ENCODE measurements at places on chromosomes 12 and 14. TPM values are rescaled to one million over a fixed set of nuclear protein-coding genes. Genes with fewer than 3 reads are reported as not detected.

DNA sequence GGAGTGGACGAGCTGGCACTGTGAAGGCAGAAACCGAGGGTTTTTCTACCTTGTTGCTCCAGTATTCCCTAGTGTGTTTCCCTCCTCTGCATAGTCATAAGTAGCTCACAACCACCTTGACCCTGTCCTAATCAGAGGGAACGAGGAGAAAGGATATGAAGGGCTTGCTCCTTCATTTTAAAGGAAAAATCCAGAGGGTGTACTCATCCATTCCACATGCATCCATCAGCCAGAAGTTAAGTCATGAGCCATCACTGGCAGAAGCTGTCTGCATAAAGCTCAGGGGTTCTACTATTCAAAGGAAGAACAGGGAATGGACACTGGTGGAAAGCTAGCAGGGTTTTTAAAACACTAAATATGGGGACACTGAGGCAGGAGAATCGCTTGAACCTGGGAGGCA lies 84.3 kb upstream of the FOXN3 start:
- DNase-seq = no peak
- no peak overlapping the region for H3K27ac ChIP-seq
- H3K27me3 ChIP-seq = no peaks in the 10 kb centered on the region
- H3K4me3 ChIP-seq = no peak overlapping the region
- H3K36me3 ChIP-seq = peaks cover 3% of the 10 kb centered on the region
- H3K4me1 ChIP-seq = peaks cover 10% of the 10 kb centered on the region

GRCh38 chr12:108939594-108939993 lies 59.7 kb downstream of the DAO start:
- no peaks in the 10 kb centered on the region for H3K4me1 ChIP-seq
- DNase-seq = peak; percentile 12
- H3K27me3 ChIP-seq = no peaks in the 10 kb centered on the region
- H3K36me3 ChIP-seq = no peaks in the 10 kb centered on the region
- no peak overlapping the region for H3K27ac ChIP-seq

DNA sequence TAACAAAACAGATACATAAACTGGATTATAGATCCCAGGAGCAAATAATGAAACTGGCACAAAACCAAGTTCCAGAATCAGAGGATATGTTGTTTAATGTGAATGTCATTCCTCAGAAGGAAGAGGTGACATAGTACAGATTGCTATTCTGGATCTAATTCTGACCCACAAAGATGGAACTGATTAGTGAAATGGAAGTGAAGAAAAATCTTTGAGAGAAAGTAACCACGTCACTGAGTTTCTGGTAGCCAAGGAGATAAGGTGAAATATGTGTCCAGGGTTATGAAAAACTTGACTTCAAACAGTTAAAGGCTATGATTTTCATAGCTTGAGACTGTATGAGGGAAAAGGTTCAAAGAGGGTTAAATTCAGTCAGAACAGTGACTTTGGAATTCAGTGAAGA lies 8.3 kb downstream of the OR10AD1 start:
- H3K27ac ChIP-seq = no peak overlapping the region
- no peaks in the 10 kb centered on the region for H3K27me3 ChIP-seq
- DNase-seq = no peak
- no peaks in the 10 kb centered on the region for H3K36me3 ChIP-seq
- no peak overlapping the region for H3K4me3 ChIP-seq

DNA sequence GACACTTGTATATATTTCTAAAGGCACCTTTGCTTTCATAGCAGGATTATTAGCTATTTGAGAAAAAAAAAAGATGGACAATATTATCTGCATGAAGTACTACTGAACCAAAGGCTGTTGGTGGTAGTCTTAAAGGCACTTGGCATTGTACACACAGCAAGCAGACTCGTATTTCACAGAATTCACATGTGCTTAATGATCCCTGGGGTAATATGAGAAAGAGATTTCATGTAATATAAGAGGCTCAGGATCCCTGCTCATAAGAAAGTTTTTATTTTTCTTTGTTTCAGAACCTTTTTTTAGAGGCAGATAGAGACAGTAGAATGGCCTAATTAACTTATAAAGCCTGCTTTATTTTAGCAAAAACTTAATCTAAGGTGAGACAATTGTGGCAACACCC lies 59.5 kb downstream of the SYNE2 start:
- H3K27me3 ChIP-seq = no peaks in the 10 kb centered on the region
- H3K27ac ChIP-seq = no peak overlapping the region
- no peaks in the 10 kb centered on the region for H3K4me1 ChIP-seq

GRCh38 chr12:75998292-75999063 lies 33.1 kb downstream of the PHLDA1 start:
- DNase-seq = no peak
- no peaks in the 10 kb centered on the region for H3K36me3 ChIP-seq
- H3K4me3 ChIP-seq = no peak overlapping the region
- peaks cover 12% of the 10 kb centered on the region for H3K4me1 ChIP-seq
- H3K27me3 ChIP-seq = no peaks in the 10 kb centered on the region
- H3K27ac ChIP-seq = no peak overlapping the region

DNA sequence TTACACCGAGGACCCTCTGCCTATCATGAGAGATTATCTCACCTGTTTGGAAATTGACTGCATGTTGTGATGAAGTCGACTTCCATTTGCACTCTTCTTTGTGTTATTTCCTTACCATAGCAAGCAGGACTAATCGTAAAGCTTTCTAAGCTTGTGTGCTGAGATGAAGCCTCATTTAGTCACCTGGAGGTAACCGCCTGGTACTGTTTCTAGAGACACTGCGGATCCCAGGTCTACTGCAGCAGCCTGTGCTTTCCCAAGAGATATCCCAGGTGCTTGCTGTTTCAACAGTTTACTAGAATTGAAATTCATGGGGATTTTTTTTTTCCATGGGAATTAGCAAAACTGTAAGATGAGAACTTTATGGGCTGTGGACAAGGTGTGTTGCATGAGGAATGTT lies 131.8 kb downstream of the PTPRR start:
- H3K36me3 ChIP-seq = no peaks in the 10 kb centered on the region
- DNase-seq = no peak
- no peaks in the 10 kb centered on the region for H3K4me1 ChIP-seq
- H3K27ac ChIP-seq = no peak overlapping the region

GRCh38 chr14:102683399-102684297 lies 91.2 kb downstream of the RCOR1 start:
- H3K4me3 ChIP-seq = peak overlapping the region; percentile 55
- H3K4me1 ChIP-seq = peaks cover 51% of the 10 kb centered on the region
- no peaks in the 10 kb centered on the region for H3K27me3 ChIP-seq
- H3K27ac ChIP-seq = peak overlapping the region; percentile 91
- peak; percentile 61 for DNase-seq

DNA sequence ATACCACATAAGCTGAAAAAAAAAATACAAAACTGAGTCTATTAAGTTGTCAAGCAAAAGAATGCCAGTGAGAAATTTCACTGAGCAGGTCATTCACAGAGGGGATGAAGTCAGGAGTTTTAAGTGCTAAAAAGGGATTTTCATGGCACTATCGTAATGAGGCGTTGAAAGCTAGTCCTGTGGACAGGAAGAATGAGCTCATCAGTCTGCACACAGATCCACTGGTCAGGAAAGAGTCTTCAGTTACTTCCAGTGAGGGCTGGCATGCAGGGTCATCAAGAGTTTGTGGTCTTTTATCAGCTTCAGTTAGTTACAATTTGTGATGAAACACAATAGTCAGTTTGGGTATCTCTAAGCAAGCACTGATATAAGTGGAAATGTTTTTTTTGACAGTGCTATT lies 88.1 kb upstream of the WSCD2 start:
- no peak for DNase-seq
- H3K36me3 ChIP-seq = no peaks in the 10 kb centered on the region
- no peaks in the 10 kb centered on the region for H3K27me3 ChIP-seq
- H3K27ac ChIP-seq = no peak overlapping the region
- no peaks in the 10 kb centered on the region for H3K4me1 ChIP-seq

- DNase-seq = no peak
- H3K4me1 ChIP-seq = no peaks in the 10 kb centered on the region
- H3K27ac ChIP-seq = no peak overlapping the region
- H3K4me3 ChIP-seq = no peak overlapping the region
- H3K36me3 ChIP-seq = no peaks in the 10 kb centered on the region
These were observed 127.7 kb downstream of the SNAPC1 start for GRCh38 chr14:61889914-61890351.

GRCh38 chr12:52608826-52609630 lies 7.8 kb upstream of the KRT72 start:
- no peak overlapping the region for H3K27ac ChIP-seq
- DNase-seq = no peak
- no peaks in the 10 kb centered on the region for H3K27me3 ChIP-seq
- no peak overlapping the region for H3K4me3 ChIP-seq
- H3K4me1 ChIP-seq = no peaks in the 10 kb centered on the region
- H3K36me3 ChIP-seq = no peaks in the 10 kb centered on the region

- DNase-seq = no peak
- H3K36me3 ChIP-seq = no peaks in the 10 kb centered on the region
- H3K4me1 ChIP-seq = no peaks in the 10 kb centered on the region
- H3K27ac ChIP-seq = no peak overlapping the region
- H3K4me3 ChIP-seq = no peak overlapping the region
These were observed 1590.5 kb upstream of the TMEM132C start for GRCh38 chr12:126676434-126676833.

DNA sequence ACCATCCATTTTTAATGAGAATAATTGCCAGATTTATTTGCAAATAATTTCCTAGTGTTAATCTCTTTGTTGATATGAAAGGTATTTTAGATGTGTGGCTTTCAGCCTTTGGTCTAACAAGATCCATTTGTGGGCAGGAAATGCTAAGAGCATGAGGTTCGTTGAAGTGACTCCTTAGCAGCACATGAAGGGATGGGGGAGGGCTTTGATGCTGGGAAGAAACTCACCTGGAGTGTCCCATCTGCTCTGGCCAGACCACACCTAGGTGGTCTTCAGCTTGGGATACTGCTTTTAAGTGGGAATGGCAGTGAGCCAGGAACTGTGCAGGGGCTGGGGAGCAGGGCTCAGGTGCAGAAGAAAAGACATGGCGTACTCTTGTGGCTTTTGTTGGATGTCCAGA lies 13.6 kb downstream of the SFSWAP start:
- H3K4me1 ChIP-seq = no peaks in the 10 kb centered on the region
- H3K36me3 ChIP-seq = peaks cover 26% of the 10 kb centered on the region
- no peak overlapping the region for H3K4me3 ChIP-seq
- no peaks in the 10 kb centered on the region for H3K27me3 ChIP-seq
- H3K27ac ChIP-seq = no peak overlapping the region

- no peaks in the 10 kb centered on the region for H3K27me3 ChIP-seq
- peaks cover 17% of the 10 kb centered on the region for H3K36me3 ChIP-seq
- no peaks in the 10 kb centered on the region for H3K4me1 ChIP-seq
- DNase-seq = no peak
- H3K27ac ChIP-seq = no peak overlapping the region
- no peak overlapping the region for H3K4me3 ChIP-seq
These were observed 7.9 kb upstream of the MAPK1IP1L start for GRCh38 chr14:55043528-55043927.

GRCh38 chr14:104550861-104551728 lies 28.5 kb upstream of the C14orf180 start:
- no peaks in the 10 kb centered on the region for H3K4me1 ChIP-seq
- no peak overlapping the region for H3K4me3 ChIP-seq
- DNase-seq = no peak
- H3K27me3 ChIP-seq = peaks cover 82% of the 10 kb centered on the region

DNA sequence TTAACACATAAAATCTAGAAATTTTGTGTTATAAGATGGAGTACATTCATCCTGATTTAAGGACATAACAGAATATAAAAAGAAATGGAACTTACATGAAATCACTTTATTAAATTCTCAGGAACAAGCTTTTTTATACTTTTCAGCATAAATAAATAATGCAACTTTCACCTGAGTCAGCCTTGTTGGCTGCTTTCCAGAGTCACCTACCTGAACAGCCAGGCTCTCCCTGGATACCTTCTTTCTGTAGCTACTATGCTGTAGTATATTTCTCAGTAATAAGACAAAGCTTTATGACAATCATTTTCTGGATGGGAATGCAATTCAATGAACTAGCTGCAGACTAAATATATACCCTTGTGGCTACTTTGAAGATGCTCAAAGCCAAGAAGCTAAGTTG lies 111.9 kb downstream of the NTS start:
- H3K4me1 ChIP-seq = no peaks in the 10 kb centered on the region
- H3K4me3 ChIP-seq = no peak overlapping the region
- H3K27me3 ChIP-seq = no peaks in the 10 kb centered on the region
- DNase-seq = no peak
- H3K36me3 ChIP-seq = no peaks in the 10 kb centered on the region

GRCh38 chr12:117890137-117890536 lies 78.7 kb downstream of the KSR2 start:
- no peaks in the 10 kb centered on the region for H3K27me3 ChIP-seq
- H3K27ac ChIP-seq = no peak overlapping the region
- no peak for DNase-seq
- no peaks in the 10 kb centered on the region for H3K36me3 ChIP-seq
- H3K4me3 ChIP-seq = no peak overlapping the region
- H3K4me1 ChIP-seq = no peaks in the 10 kb centered on the region

DNA sequence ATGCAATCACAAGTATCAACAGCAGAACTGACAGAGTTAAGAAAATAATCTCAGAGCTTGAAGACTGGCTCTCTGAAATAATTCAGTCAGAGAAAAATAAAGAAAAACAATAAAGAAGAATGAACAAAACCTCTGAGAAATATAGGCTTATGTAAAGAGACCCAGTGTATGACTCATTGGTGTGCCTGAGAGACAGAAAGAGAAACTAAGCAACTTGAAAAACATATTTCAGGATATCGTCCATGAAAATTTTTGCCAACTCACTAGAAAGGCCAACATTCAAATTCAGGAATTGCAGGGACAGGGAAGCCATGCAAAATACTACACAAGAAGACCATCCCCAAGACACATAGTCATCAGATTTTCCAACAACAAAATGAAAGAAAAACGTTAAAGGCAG lies 56.2 kb downstream of the APOBEC1 start:
- H3K4me1 ChIP-seq = no peaks in the 10 kb centered on the region
- no peak for DNase-seq
- no peaks in the 10 kb centered on the region for H3K27me3 ChIP-seq
- H3K4me3 ChIP-seq = no peak overlapping the region

DNA sequence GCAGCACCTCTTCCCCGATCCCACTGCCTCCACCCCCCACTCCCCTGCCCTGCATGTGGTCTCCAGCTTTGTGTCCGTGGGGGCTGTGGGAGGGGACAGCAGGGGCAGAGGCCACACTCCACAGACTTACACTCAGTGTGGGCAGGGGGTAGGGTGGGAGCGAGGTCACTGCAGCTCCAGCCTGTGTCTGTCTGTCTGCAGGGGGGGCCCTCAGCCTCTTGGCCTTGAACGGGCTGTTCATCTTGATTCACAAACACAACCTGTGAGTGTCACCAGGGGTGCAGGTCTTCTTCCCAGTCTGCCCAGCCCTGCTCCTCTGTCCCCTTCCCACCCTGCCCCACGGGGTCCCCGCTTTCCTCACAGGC lies 6.5 kb downstream of the NOC4L start:
- H3K36me3 ChIP-seq = 0 out of 3 replicates have a peak, but pooled peaks cover 2% of the 10 kb centered on the region
- no peaks in the 10 kb centered on the region for H3K27me3 ChIP-seq
- no peak overlapping the region for H3K4me3 ChIP-seq
- no peak overlapping the region for H3K27ac ChIP-seq
- H3K4me1 ChIP-seq = peaks cover 15% of the 10 kb centered on the region

- H3K4me3 ChIP-seq = no peak overlapping the region
- no peaks in the 10 kb centered on the region for H3K36me3 ChIP-seq
- no peak overlapping the region for H3K27ac ChIP-seq
- no peak for DNase-seq
- H3K27me3 ChIP-seq = no peaks in the 10 kb centered on the region
These were observed 82.2 kb downstream of the PTPRO start for GRCh38 chr12:15404485-15404884.

Gene CELA1
- not detected for total RNA-seq

Gene TAS2R13
- 0.46 TPM for total RNA-seq

Gene WIF1
- not detected for total RNA-seq

Gene RGS6
- not detected for total RNA-seq

Gene GARIN6
- total RNA-seq = not detected

Gene DIABLO
- total RNA-seq = 70.9 TPM

Gene RASSF8
- total RNA-seq = 10.4 TPM

Gene TUNAR
- total RNA-seq = not detected

Gene TPPP2
- total RNA-seq = 0.58 TPM

Gene KRT1
- total RNA-seq = not detected
